Activated gamma-delta T cell treated with anti-CD3 and anti-CD28 coated beads, Interleukin-2, amount 50 U/mL, for 16 hours (primary cell): ENCODE measurements at places on chromosomes 5 and 9.

GRCh38 chr9:134735441-134736175 lies 94.0 kb downstream of the COL5A1 start:
- no peak for DNase-seq

- DNase-seq, result no peak
Observed at GRCh38 chr5:134410822-134411221, 859 bp downstream of the CDKN2AIPNL start.

GRCh38 chr5:11427569-11427968 lies 476.7 kb downstream of the CTNND2 start:
- no peak for DNase-seq

DNA sequence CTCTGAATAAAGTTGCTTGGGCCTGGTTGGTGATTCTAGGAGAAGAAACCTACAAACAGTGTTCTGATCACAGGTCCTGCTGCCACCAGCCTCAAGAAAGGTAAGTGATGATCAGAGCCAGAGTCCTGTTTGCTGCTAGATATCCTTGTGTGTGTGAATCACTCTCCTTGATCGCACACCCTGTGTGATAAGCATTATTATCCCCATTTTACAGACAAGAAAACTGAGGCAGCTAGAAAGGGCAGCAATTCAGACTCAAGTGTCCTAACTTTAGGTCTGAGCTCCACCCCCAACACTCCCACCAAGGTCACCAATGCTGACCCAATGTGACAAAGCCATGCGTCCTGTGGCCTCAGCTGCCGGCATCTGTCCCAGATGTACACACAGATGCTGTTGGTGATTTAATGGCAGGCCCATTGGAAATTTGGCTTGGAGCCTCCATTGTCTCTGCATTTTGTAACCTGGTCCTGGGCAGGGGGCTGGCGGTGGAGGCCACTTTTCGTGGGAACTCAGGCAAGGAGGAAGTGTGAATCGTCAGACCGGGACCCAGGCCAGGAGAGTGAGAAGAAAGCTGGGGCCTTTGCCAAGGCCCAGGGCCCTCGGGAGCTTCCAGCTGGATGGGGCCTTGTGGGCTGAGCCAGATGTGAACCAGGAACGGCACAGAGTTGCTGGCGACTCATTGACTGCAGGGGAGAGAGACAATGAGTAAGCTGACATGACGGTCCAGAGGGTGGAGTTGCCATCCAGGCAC lies 29.8 kb upstream of the GGTA1 start:
- DNase-seq, result no peak

DNA sequence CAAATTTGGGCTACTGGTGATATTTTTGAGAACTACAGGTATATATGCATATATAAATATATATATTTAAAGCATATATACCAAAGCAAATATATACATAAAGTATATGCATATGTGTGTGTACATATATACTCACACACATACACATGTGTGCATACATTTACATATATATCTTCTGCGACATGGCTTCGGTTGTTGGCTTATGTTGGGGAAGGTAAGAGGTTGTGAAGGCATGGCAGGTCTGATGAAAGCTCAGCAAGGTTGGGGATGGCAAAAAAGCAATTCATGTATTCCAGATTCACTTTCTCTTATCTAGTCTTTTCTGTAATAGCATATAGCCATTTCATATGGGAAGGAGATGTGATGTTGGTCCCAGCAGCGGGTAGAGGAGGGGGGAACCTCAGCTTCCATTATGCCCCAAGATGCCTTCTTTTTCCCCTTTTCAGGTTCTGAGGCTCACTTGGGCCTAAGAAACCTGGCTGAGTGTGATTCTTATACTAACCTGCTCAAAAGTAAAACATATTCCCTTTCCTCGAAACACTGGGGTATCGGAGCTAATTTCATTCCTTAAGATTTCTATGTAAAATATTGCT lies 201.7 kb downstream of the MEF2C start:
- DNase-seq, result no peak

GRCh38 chr9:96448546-96449170 lies 1.3 kb upstream of the HABP4 start:
- DNase-seq, result no peak

- no peak for DNase-seq
Observed at GRCh38 chr9:125172031-125172755, 17.4 kb downstream of the PPP6C start.

DNA sequence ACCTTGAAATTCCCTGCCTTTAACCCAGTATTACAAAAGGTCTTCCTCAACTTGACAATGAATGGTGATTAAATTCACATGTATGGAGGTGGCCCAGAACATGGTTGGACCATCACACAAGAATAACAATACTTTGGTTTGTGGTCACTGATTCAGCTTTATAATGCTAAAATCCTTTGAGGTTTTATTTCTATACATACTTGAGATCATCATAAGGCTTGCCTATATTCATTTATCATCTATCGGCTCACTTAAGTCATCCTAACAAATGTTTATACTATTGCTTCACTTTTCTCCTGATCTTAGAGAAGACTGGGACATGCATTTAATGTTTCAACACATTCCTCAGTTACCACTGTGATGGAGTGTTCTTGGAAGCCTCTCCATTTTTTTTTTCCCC lies 191.3 kb downstream of the DMAC1 start:
- DNase-seq, result no peak

GRCh38 chr9:137000177-137000930 lies 4.0 kb upstream of the CLIC3 start:
- no peak for DNase-seq

GRCh38 chr9:8070779-8071444 lies 271.3 kb upstream of the DMAC1 start:
- DNase-seq, result no peak
